NCI-H1436 (cell line): ENCODE measurements at places on chromosomes 16 and 17.

DNA sequence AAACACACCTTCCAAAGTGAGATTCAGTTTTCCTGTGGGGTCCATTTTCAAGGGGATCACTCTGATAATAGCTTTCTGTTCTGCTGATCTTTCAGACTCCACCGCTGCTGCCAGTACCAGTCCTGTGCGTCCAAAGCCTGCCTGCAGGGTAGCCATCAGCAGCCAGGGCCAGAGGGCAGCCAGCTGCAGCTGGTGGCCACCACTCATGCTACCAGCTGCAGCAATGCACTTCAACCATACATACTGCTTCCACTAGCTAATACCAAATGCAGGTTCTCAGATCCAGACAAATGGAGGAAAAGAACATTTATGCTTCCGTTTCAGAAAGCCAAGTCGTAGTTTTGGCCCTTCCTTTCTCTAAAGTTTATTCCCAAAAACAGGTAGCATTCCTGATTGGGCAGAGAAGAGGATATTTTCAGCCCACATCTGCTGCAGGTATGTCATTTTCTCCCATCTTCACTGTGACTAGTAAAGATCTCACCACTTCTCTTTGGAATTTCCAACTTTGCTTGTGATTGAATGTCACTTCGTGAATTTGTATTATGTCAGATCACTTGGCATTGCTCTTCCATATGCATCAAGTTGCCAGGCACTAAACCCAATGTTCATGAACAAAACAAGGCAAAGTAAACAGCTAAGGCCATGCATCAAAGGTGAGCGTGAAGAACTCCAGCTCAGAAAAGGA lies 1.8 kb downstream of the RNF43 start:
- DNase-seq: no peak

GRCh38 chr17:31241116-31241515 lies 55.9 kb downstream of the OMG start:
- no peak for DNase-seq

GRCh38 chr17:4527566-4528125 lies 27.5 kb downstream of the MYBBP1A start:
- DNase-seq: no peak

- no peak for DNase-seq
Observed at GRCh38 chr17:66675273-66675990, 159.5 kb upstream of the CACNG5 start.

GRCh38 chr17:28187931-28188330 lies 131.1 kb upstream of the TMEM97 start:
- no peak for DNase-seq
